Activated CD4-positive, alpha-beta T cell treated with anti-CD3 and anti-CD28 coated beads, Interleukin-10, Interleukin-2, amounts not matched to agents 100 ng/mL and 50 ng/mL, durations not matched to agents 16 hours and 8 hours (primary cell): ENCODE measurements at places on chromosomes 5 and 9.

GRCh38 chr9:69386651-69387050 lies 61.6 kb downstream of the ENTREP1 start:
- DNase-seq = no peak

DNA sequence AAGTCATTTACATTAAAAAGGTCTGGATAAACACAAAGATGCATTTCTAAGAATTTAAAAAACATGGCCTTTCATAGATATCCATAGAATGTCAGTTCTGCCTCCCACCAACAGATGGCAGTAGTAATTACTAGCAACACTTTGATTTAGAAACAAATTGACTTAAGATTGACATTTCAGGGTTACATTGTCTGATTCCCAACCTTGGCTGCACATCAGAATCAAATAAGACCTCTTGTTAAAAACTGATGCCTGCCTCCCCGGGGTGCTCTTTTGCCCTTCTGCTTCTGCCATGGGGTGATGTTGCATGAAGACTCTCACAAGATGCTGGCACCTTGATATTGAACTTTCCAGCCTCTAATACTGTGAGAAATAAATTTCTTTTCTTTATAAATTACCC lies 146.2 kb upstream of the GPR151 start:
- DNase-seq = peak; percentile 37

DNA sequence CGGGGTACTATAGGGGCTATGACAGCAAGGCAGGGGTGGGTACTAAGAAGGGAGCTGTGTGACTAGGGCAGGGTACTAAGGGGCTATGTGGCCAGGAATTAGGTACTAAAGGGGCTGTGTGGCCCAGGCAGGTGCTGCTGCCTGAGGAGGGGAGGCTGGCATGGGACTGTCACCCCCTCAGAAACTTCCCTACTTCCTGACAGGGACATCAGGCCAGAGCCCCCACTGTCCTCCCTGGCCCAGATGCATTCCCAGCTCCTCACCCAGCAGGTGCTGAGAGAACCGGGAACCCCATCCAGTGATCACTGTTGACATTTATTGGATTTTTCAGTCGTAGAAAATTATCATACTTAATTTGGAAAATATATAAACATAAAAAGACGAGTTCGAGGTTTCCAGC lies 26.6 kb downstream of the IRX2 start:
- DNase-seq = no peak

DNA sequence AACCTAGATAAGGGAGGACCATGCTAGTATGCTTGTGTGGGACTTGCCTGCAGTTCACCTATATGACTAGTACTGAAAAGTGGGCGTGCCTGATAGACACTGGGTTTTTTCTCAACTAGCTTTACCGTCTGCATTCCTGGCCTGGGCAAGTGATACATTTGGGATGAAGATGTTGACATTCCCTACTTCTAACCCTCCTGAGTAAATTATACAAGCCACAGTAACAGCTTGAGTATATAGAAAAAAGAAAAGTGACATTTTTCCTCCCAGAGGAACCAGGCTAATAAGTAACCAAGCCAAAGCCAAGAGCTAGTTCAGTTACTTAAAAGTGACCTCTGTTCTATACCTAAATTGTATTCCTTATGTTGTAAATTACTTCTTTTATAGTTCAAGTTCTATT lies 153.8 kb upstream of the CYLC2 start:
- no peak for DNase-seq

DNA sequence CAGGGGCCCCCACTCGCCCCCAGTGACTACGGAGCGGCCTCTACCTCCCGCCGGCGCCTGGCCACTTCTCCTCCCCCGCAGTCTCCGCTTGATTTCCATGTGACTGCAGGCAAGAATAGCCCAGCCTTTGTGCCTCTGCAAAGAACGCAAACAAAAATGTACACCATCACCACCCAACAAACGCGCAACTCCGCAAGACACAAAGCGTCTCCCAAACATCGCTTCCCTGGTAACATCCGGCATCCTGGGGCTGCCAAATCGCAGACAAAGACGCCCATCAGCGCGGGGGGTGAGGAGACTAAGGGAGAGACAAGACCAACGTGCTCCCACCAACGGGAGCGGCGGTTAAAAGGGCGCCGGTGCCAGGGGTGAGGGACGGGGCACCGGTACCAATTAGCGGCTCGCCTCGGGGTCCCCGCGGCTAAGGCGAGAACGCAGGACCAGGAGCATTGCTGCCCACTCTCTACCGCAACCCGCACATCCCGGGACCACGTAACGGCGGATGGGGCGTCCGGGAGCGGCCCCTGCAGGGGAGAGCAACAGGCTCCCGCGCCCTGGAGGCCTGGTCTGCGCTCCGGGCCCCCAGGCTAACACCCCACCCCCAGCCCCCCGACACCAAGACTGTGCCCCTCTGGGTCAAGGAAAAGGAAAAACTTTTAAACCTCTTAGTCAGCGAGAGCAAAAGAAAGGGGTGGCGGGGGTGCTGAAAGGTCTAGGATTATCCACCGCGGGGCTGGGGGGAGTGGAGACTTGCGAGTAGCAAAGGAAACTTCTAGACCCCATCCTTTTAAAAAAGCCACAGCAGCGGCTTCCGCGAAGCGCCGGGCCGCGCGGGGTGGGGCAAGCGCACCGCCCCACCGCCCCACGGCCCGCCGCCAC lies 885 bp downstream of the MPDZ start:
- DNase-seq = no peak

DNA sequence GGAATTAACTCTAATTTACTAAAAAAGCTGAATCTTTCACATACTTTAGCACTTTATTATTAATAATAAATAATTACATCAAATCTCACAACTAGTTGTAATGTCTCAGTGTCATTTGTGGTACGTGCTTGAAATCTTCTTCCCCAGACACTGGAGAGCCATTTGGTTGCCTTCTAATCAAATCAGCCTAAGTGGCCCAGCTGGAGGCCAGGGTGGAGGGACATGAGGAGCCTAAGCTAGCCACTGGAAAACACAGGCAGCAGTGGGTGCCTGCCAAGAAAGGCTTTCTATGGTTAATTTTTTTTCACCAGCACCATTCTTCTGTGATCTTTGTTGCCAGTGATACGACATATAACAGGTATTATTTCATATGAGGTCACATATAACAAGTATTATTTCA lies 117.0 kb downstream of the ERCC6L2 start:
- no peak for DNase-seq

GRCh38 chr9:37369671-37370070 lies 52.8 kb upstream of the GRHPR start:
- DNase-seq = no peak

DNA sequence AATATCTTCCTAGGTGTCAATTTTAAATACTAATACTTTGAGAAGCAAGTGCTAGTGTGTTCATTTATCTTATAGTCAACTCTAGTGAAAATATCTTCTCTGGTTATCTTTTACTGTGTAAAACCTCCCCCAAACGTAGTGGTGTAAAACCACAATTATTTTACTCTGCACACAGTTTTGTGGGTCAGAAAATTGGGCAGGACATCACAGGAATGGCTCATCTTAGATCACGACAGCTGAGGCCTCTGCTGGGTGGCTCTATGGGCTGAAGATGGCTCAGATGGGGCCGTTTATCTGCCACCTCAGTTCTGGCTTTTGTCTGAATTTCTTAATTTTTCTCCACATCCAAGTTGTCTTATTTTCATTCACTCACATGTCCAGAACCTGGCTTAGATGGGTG lies 457.2 kb upstream of the ACTBL2 start:
- DNase-seq = no peak

GRCh38 chr9:34962546-34962945 lies 4.5 kb downstream of the PHF24 start:
- no peak for DNase-seq

DNA sequence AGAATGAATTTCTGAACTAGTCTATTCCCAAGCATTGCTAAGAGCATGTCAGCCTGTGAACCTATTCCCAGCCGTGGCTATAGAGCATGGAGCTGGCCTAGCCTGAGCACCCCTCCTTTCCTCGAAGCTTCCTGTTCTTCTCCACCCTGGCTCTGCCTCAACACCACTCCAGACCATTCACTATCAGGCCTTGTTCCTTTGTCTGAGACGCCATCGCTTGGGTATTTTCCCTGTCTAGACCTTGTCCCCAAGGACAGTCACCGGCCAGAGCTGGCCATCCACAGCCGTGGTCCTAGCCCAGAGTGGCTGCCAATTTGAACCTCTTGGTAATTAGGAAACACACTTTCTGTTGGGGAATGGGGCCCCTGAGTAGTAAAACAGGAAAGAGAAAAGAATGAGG lies 105.8 kb downstream of the LIFR start:
- DNase-seq = no peak

GRCh38 chr9:2163231-2163885 lies 148.2 kb downstream of the SMARCA2 start:
- DNase-seq = no peak

DNA sequence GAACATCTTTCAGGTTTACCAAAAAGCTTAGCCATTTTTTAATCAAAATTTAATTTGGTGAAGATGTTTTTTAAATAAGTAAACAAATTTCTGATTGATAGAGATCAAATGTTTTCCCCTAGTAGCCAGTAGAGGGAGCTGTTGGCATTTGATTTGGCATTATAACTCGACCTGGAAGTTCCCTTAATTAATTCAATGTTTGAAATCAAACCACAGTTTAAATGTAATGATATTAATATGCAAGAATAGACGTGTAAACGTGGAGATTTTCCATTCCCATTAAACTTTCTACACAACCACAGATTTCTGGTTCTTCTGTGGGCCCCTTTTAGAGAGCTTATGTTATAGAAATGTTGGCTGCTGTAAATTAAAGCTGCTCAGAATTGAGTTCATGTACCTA lies 148.1 kb upstream of the MPDZ start:
- peak; percentile 18 for DNase-seq

DNA sequence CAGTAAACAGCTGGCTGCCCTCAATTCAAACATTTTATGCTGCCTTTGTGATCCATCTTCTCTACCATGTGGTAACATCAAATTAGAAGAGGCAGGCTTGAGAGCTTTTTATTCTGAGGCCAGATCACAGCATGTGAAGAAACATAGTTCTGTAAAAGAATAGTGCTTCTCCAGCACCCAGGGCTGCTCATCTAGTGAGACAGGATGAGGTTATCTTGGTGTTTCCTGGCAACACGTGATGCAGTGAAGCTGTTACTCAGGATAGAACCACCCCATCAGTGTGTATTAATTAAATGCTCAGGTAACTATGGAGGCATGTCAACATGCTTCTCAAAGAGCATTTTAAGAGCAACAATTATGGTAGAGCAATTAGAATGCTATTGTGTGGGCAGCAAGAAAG lies 400.5 kb upstream of the ACO1 start:
- DNase-seq = no peak

GRCh38 chr9:76027416-76027815 lies 136.9 kb downstream of the PCSK5 start:
- peak; percentile 1 for DNase-seq

- DNase-seq = no peak
Measured at GRCh38 chr5:82922086-82922734, 155.0 kb downstream of the TMEM167A start.

DNA sequence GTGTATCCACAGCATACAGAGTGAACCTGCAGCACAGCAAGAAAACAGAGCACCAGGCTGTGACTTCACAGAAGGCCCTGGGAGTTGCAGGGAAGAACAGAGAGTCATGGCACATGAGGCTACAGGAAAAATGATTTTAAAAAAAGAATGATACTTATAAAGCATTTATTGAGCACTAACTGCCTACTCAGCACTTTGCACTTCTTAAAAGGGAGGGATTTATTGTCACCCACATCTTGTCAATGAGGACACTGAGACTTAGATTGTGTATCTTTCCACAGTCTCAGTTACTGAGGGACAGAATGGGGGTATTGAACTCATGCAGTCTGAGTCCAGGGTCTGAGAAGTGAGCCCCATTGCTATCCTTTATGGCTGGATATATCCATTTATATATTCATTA lies 244.6 kb upstream of the TRIM32 start:
- DNase-seq = no peak

DNA sequence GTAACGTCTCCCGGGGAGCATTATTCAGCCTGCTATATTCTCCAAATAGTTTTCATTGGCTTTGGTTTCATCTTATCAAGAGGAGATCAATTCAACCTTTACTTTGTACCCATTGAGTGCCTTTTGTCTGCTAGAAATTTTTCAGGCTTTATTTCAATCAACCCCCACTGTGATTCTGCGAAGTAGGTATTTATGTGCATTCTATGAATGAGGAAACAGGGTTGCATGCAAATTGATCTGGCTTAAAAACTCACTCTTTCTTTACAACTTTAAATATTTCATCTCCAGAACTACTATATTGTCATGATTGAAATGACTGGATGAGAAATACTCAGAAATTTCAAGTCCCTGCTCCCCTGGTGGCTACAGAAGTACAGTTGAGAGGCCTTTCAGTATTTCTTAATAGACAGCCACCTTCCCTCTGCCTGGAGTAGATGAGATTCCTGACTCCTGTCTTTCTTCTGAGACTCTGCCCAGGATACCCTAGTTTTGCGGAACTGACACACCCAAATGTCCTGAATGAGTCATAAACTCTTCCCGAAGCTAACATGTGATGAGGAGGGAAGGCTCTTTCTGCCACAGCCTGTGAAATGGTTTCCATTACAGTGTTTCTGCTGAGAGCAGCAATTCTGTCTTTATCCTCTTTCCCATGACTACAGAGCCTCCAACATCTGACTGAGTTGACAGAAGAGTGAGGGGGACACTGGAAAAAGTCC lies 52.6 kb upstream of the TNC start:
- DNase-seq = no peak

DNA sequence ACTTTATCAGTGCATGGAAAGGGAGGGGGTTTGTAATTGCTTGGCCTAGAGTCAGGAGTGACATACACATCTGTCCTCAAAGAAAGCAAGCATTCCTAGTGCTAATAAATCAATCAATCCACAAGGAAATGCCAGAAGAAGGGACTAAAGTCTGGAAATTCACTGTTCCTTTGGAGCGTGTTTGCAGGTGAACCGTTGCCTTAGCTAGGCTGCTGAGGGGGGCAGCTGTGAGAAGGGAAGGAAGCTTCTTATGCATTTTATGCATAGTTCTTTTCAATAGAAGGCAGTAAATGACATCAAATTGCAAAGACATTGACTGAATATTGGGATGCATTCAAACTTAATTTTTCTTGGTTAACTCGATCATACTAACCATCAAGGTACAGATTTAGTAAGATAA lies 1092.5 kb upstream of the SEMA6A start:
- no peak for DNase-seq

DNA sequence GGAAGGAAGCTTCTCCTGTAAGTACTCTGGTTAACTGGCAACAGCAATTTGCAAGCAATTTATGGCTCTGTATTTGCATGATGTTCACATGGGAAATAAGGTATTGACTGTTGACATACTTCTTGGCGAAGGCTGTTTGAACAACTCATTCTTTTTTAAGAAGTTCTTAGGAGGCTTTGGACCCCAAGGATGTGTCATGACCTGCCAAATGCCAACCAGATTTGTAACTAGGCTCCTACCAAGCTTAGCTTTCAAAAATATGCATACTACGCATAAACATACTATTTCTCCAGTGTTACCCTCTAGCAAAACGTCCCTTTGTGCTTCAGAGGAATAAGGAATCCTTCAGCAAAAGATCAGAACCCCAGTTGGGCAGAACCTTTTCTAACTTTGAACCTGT lies 165.2 kb upstream of the MSX2 start:
- no peak for DNase-seq

DNA sequence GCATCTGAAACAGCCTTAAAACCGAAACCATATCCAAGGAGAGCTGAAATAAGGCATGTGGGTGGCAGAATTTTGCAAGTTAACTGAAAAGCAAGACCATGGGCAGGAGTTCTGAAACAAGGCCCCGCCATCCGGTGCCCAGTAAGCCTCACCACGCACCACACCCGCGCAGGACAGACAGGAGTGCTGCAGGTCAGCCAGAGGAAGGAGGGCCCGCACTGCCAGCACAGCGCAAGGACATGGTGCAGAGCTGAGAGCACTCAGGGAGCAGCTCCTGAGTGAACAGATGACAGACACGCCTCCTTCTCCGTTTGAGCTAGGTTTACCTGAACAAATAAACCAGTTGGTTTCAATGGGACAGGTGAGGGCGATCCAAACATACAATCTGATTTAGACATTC lies 16.5 kb upstream of the ISCA1 start:
- no peak for DNase-seq
